T-helper 2 cell (primary cell): ENCODE measurements at places on chromosomes 3 and 15.
A peak's percentile ranks its signal among the peaks of the same experiment; 100 is the strongest.

DNA sequence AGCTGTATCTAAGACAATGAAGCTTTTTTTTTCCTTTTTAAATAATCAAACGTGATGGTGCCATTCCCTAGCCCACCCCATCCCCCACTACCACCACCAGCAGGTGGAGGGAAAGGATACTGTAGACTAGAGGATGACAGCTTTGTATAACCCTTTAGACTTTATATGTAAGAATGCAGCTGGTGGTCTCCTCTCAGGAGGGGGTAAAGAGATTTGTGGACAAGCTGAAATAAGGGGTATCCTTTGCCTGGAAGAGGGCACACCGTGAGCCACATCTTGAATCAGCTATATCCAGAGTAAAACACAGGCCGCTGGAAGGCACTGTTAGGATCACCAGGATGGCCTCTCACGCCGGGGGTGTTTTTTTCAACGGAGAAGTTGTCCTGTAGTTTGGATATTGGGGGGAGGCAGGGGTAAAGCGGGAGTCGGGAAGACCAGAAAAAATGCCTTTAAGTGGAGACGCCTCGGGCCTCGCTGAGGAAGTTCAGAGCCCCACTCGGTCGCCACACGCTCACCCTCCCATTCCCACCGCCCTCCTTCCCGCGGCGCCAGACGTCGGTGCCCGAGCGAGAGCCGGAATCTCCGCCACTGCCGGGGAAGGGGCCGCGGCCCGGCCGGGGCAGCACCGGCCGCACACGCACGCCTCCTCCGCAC is 986 bp downstream of the KPNA4 start:
- no peak for DNase-seq

DNA sequence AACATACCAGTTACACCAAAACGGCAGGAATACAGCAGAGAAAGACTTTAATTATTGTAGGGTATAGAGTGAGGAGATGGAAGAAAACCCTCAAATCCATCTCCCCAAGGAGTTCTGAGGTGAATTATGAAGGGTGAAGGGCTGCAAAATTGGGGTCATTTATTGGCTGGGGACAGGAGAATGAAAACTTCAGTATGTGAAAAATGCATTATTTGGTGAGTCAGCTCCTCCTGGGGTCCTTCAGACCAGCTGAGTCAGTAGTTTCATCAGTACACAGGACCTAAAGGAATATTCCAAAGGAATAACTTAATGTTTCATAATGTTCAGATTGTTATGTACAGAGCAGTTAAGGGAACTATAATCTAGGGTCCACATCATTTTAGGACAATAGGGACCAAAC is 566.0 kb downstream of the GBE1 start:
- DNase-seq = no peak

DNA sequence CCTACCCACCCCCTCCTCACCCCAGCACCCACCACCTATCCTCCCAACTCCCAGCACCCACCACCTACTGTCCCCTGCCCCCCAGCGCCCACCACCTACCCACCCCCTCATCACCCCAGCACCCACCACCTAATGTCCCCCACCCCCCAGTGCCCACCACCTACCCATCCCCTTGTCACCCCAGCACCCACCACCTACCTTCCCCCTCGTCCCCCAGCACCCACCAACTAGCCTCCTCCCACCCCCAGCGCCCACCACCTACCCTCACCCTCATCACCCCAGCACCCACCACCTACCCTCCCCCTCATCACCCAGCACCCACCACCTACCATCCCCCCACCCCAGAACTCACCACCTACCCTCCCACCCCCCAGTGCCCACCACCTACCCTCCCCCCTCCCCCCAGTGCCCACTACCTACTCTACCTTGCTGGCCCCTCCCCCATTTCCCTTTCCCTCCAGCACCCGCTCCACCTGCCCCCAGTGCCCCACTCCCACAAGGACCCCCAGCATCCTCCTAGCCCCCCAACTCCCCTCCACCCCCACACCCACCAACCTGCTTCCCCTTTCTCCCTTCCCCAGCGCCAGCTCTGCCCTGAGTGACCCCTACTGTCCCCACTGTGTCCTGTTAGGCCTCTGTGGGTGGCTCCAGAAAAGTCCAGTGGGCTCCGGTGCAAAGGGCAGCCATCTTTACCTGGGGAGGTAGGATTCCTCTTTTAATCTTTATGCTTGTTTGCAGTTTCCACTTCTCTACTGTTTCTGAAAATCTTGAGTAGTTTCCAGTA is 1.2 kb downstream of the UROC1 start:
- DNase-seq = no peak

DNA sequence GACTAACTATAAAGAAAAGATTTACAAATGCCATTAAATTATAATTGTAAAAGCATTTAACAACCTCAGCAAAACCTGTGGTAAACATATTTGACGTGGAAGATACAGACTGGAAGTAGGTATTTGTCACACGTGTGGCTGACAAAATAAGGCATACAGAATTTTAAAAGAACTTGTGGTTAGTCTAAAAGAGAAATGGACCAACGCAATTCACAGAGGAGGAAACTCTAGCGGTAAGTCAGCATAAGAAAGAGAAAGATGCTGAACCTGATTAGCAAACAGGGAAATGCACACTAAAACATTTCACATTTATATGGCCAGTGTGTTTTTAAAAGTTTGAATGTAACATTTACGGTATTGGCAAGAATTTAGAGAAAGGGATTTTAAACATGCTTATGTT is 35.3 kb downstream of the KCNH8 start:
- peak; percentile 86 for DNase-seq

DNA sequence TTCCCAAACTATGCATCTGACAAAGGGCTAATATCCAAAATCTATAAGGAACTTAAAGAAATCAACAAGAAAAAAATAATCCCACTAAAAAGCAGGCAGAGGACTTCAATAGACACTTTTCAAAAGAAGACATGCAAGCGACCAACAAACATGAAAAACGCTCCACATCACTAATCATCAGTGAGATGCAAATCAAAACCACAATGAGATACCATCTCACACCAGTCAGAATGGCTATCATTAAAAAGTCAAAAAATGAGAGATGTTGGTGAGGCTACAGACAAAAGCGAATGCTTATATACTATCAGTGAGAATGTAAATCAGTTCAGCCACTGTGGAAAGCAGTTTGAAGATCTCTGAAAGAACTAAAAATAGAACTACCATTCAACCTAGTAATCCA is 20.2 kb downstream of the CFAP44 start:
- DNase-seq = no peak

DNA sequence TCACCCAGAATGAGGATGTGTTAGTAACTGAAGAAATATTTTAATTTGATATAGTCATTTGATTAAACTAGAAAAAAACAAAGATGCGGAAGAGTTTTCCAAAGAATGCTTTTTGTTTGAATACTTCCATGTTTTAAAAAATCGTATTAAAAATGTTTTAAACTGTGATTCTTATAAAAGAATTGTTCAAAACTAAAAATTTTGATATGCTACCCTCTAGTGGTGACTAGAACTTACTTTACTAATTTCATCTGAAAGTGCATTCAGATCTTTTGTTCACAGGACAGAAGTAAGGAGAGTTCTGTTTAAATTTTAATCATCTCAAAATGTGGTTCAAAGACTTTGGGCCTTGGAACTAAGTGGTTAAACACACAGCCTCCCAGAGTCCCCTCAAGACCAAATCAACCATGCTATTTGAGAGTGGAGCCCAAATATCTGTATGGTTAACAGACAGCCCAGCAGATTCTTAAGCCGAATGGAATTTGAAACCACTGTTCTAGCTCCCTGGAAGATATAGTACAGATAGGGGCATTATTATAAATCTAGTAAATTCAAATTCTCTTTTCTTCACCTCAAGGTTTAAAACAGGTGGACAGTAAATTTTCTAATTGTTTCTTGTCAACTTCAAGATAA is 45.2 kb upstream of the SYNPR start:
- no peak for DNase-seq

DNA sequence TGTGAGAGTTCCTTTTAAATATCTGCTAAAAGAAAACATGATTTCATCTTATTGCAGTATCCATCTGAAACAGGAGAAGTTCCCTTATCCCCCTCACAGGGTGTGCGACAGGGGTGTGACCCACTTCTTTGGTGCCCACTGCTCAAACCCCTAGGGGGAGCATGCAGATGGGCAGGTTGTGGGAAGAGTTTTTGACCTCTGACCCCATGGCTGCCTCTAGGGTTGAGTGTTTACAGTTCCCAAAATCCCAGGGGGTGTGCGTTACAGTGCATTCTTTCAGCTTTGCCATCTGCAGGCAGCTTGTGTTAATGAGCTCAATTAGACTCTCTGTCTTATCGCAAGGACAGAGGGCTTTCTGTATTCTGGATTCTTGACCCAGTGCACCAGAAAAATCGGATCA is 443.2 kb upstream of the FRG2C start:
- no peak for DNase-seq

- peak; percentile 17 for DNase-seq
These were observed 28.3 kb downstream of the RSL24D1 start for GRCh38 chr15:55168350-55168974.

GRCh38 chr3:173630849-173631248 is 233.3 kb downstream of the NLGN1 start:
- no peak for DNase-seq

DNA sequence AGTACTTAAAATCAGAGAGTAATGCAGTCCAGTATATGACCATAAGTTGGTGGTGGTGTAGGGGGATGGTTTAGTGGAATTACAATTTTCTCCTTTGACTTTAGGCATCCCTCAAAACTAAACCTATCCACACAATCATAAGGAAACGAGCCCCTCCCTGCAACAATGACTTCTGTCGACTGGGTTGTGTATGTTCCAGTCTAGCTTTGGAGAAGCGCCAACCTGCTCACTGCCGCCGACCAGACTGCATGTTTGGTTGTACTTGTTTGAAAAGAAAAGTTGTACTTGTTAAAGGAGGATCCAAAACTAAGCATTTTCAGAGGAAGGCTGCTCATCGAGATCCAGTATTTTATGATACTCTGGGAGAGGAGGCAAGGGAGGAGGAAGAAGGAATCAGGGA is 52.8 kb downstream of the MGA start:
- DNase-seq = no peak

GRCh38 chr15:80034629-80035028 is 24.8 kb upstream of the ZFAND6 start:
- no peak for DNase-seq

- DNase-seq = no peak
These were observed 104.7 kb downstream of the TP63 start for GRCh38 chr3:189735913-189736312.

DNA sequence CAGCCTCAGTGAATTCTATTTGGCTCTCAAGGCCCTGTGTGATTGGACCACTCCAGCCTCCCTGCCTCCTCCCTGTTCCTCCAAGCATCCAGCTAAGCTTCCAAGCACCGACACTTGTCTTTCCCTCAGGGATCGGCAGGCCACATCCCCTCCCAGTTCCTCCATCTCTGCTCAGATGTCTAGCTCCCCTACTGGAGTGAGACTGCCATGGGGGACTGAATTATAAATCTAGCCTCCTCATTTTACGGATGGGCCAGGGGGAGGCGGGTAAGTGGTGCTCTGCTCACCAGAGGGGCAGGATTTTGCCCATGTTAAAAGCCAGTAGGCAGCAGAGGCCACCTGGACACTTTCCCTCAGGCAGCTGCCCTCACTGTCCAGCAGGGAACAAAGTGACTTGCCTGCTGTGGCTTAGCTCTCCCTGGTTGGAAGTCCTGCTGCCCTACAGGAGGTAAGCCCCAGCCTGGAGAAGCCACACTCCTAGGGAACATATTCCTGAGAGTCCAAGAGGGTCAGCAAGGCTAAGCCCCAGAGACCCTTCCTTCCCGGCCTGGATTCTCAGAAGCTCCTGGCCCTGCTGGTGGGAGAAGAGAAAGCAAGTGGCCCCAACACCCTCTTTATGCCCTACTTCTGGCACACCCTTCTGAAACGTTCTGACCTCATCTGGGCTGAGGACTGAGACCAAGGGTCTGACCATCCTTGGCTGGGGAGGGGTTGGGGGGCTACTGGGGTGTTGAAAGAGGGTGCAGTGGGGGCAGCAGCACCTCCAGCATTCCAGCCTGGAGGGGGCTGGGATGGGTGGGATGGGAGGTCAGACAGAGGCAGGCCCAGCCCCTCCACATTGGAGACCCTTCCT is 9.1 kb upstream of the HHATL start:
- no peak for DNase-seq

GRCh38 chr3:80233576-80233975 is 465.8 kb upstream of the ROBO1 start:
- no peak for DNase-seq

GRCh38 chr15:51623386-51623938 is 891 bp upstream of the DMXL2 start:
- DNase-seq = no peak

GRCh38 chr15:79322945-79323344 is 12.0 kb downstream of the TMED3 start:
- no peak for DNase-seq

DNA sequence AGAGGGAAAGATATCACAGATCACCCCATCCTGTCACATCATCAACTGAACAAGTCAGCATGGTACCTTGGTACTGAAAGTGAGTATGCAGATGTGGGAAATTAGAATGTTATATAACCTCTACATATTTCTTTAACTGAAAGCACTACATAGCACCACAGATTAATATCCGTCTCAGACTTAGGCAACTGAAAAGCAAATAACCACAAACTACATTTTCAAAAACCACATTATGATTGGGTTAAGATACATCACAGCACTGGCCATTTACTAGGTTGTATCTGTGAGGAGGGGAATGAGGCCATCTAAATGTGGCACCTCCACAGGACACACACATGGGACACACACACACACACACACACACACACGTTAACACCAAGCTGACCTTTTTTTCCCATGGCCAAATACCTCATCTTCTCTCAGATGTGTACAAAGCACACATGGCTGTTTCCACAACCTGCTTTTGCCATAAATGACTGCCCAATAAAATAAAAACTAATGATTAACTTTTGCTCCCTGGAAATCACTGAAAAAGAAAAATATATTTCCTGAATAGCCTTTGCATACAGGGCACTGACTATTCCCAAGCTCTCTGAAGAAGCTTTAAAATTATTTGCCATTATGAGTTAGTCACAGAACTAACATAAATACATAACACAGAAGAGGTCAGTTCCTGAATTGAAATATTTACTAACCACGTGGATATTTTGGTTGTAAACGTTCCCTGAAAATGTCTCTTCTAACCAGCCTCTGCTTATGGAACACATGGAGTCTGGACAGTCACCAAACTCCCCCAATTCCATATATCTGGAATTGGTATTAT is 60.1 kb downstream of the SUMF1 start:
- peak; percentile 84 for DNase-seq

DNA sequence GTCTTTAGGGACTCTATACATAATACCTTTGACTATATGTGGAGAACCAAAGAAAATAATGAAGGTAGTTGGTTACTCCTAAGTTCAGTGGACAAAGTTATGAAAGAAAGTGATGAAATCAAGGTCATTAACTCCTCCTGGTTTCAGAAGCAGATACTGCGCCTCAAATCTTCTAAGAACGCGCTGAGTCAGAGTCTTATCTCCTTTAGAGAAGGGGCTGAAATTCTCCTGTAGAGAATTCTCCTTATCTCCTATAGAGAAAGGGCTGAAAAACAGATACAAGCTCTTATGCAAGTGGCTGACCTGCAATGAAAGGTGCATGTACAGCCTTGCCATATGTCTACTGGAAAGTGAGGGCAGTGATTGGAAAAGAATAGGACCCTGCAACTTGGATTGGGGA is 824.2 kb downstream of the NSUN3 start:
- no peak for DNase-seq

- DNase-seq = no peak
These were observed 486.3 kb downstream of the MAGI1 start for GRCh38 chr3:65552434-65552833.

GRCh38 chr3:68148447-68148846 is 494.0 kb upstream of the SUCLG2 start:
- DNase-seq = no peak
